ENCODE measurements at places on chromosomes 2 and 18.

- no peaks in the 10 kb centered on the region for H3K27me3 ChIP-seq
- no peak overlapping the region for H3K27ac ChIP-seq
- H3K36me3 ChIP-seq, result no peaks in the 10 kb centered on the region
Observed at GRCh38 chr2:2413525-2413924, 82.5 kb upstream of the MYT1L start.

- no peak overlapping the region for H3K4me3 ChIP-seq
- peaks cover 4% of the 10 kb centered on the region for H3K36me3 ChIP-seq
- no peaks in the 10 kb centered on the region for H3K27me3 ChIP-seq
- no peak overlapping the region for H3K27ac ChIP-seq
Observed at GRCh38 chr2:239329284-239329971, 71.4 kb downstream of the HDAC4 start.

GRCh38 chr2:156445296-156446220 is 9.4 kb downstream of the GPD2 start:
- H3K27me3 ChIP-seq, result no peaks in the 10 kb centered on the region
- no peak for DNase-seq
- no peak overlapping the region for H3K27ac ChIP-seq
- H3K4me3 ChIP-seq, result no peak overlapping the region
- H3K36me3 ChIP-seq, result peaks cover 20% of the 10 kb centered on the region
- peaks cover 16% of the 10 kb centered on the region for H3K4me1 ChIP-seq

DNA sequence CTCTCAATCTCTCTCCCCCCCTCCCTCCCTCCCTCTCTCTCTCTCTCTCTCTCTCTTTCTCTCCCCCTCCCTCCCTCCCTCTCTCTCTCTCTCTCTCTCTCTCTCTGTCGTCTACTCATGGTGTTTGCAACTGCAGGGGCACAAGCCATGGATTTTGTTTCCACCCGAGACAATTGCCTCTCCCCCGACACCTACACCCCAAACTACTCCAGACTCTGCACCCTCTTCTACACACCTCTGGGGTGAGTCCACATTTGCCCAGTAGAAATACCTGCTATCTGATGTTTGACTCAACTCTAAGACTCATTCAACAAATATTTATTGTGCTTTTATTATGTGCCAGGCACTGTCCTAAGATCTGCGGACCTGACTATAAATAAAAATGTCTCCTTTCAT is 93.7 kb downstream of the TMEM17 start:
- no peak for DNase-seq
- peaks cover 15% of the 10 kb centered on the region for H3K4me1 ChIP-seq
- H3K4me3 ChIP-seq, result no peak overlapping the region
- H3K27ac ChIP-seq, result no peak overlapping the region
- no peaks in the 10 kb centered on the region for H3K27me3 ChIP-seq

- DNase-seq, result no peak
- H3K4me3 ChIP-seq, result no peak overlapping the region
- H3K36me3 ChIP-seq, result peaks cover 1% of the 10 kb centered on the region
- no peak overlapping the region for H3K27ac ChIP-seq
- H3K27me3 ChIP-seq, result peaks cover 6% of the 10 kb centered on the region
- no peaks in the 10 kb centered on the region for H3K4me1 ChIP-seq
Observed at GRCh38 chr2:11658208-11659114, 11.5 kb downstream of the NTSR2 start.

GRCh38 chr18:77969972-77970371 is 720.3 kb downstream of the GALR1 start:
- H3K4me1 ChIP-seq, result no peaks in the 10 kb centered on the region
- peaks cover 1% of the 10 kb centered on the region for H3K27me3 ChIP-seq
- DNase-seq, result no peak
- no peaks in the 10 kb centered on the region for H3K36me3 ChIP-seq

All from activated CD8-positive, alpha-beta T cell treated with anti-CD3 and anti-CD28 coated beads for 36 hours (primary cell).